Left ventricle myocardium inferior (tissue), 1 donor: ENCODE measurements at places on chromosomes 12 and 14. TPM values are rescaled to one million over a fixed set of nuclear protein-coding genes. Genes with fewer than 3 reads are reported as not detected.

AP5M1 gene
- total RNA-seq = 49.1 TPM

GRCh38 chr12:81950871-81951270 is 191.7 kb upstream of the PPFIA2 start:
- DNase-seq = no peak
- H3K36me3 ChIP-seq = no peaks in the 10 kb centered on the region
- no peak overlapping the region for H3K27ac ChIP-seq
- H3K4me1 ChIP-seq = no peaks in the 10 kb centered on the region
- no peaks in the 10 kb centered on the region for H3K27me3 ChIP-seq
- no peak overlapping the region for H3K4me3 ChIP-seq

GRCh38 chr12:7411343-7411742 is 32.6 kb downstream of the CD163L1 start:
- no peak for DNase-seq
- H3K27ac ChIP-seq = no peak overlapping the region
- H3K27me3 ChIP-seq = peaks cover 4% of the 10 kb centered on the region
- no peaks in the 10 kb centered on the region for H3K4me1 ChIP-seq

- no peak for DNase-seq
- H3K27ac ChIP-seq = peak overlapping the region; percentile 96
- peaks cover 9% of the 10 kb centered on the region for H3K36me3 ChIP-seq
- H3K27me3 ChIP-seq = no peaks in the 10 kb centered on the region
- H3K4me1 ChIP-seq = peaks cover 98% of the 10 kb centered on the region
Measured at GRCh38 chr12:27534060-27534764, 10.2 kb downstream of the PPFIBP1 start.

- H3K4me1 ChIP-seq = peaks cover 44% of the 10 kb centered on the region
- H3K27me3 ChIP-seq = peaks cover 24% of the 10 kb centered on the region
- no peak for DNase-seq
- H3K36me3 ChIP-seq = no peaks in the 10 kb centered on the region
- H3K27ac ChIP-seq = no peak overlapping the region
Measured at GRCh38 chr14:54362759-54363437, 33.9 kb upstream of the CDKN3 start.

DNA sequence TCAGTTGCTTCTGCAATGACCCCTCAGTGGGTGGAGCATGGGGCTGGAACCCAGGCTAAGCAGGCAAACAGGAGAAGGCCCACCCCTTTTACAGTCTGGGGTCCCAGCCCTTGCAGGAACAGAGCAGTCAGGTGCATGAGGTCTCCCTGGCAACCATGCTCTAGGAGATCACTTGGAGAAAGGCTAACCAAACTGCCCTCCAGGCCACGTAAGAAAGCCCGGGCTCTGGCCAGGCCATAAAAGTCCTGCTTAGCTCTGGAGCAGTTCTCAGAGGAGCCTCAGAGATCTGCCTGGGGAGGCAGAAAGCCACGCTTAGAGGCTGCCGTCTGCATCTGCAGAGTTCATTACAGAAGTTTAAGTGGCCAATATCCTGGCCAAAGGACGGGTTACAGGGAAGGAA is 15.0 kb upstream of the TC2N start:
- H3K27me3 ChIP-seq = peaks cover 25% of the 10 kb centered on the region
- H3K36me3 ChIP-seq = peaks cover 6% of the 10 kb centered on the region
- no peaks in the 10 kb centered on the region for H3K4me1 ChIP-seq
- H3K4me3 ChIP-seq = no peak overlapping the region
